ENCODE measurements at places on chromosomes 2 and 18.

DNA sequence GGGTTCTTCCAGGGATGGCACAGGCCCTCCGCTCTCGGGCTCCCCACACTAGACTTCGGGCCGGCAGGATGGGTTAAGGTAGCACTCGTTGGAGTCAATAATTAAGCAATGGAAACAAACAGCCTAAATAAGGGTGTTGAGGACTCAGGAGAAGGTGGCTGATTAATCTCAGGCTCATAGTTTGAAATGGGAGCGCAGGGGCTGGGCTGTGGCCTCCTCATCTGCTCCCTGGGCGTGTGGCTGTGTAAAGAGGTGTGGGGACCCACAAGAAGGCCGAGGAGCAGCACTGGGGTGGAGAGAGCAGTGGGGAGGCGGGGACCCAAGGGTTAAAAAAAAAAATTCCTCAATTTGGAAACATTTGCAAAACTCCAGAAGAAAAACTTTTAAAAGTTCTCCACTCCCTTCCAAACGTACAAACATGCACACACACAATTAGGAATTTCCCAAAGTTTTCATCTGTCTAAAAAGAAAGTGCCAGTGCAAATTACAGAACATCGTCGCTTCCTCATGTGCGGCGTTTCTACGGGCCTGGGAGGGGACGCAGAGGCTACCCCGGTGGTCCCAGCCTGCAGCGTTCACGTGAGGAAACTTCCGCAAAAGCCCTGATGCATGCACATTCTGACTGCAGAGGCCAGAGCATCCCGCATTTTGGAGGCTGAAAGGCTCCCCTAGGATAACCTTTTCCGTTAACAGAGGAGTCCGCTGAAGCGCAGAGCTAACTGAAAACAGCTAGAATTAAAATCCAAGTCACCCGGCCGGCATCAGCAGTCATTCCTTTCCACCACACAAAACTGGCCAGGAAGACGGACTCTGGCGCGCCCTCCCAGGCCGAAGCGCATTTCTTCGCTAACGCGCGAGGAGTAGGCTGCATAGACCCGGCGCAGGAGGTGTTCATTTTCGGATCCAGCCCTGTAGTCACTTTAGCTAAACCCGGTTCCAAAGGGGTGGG is 1.0 kb upstream of the TUBB6 start:
- DNase-seq = no peak

DNA sequence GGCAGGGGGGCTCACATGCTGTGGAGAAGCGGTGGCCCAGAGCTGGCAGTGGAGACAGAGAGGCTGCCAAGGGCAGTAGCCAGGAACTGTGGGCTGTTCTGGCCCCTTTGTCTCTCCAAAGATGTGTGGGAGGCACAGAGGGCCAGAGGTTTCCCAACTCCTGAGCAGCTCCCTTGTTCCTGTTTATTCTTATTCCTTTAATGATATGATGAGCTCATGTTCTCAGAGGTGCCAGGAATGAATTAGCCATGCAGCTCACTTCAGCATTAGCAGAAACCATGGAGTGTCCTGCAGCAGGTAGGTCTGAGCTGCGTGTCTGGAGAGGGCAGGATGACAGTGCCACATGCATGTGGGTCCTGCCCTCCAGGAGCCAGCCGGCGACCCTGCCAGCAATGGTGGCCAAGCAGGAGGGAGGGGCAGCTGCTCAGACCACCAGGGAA is 77.9 kb upstream of the FZD7 start:
- no peak for DNase-seq

DNA sequence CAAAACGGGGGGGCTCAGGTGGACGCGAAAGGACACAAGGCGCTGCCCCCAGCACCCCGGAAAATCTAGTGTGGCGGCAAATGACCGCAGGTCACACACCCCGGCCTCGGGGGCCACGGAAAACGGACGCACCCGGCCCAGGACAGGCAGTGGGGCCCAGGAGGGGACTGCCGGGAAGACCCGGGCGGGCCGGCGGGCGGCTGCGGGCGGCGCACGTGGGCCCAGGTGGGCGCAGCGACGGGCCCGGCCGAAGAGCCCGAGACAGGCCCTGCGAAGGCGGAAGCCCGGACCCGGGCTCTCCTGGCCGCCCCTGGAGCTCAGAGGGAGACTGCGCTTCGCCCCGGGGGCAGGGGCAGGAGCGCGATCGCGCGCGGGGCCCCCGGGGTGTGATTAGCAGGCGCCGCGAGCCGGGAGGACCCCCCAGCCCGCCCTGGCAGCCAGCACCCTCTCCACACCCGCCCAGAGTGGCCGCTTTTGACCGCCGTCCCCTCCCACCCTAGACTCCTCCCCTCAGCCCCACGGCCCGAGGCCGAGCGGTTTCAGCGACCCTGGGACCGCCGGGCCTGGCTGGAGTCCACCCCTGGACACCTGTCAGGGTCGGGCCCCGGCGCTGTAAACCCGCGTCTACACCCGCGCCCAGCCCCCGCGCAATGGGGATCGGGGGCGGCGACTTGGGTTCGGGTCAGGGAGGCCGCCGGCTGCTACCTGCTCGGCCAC is 773 bp downstream of the MBP start:
- peak; percentile 53 for DNase-seq

GRCh38 chr2:154556146-154556545 is 142.3 kb upstream of the KCNJ3 start:
- no peak for DNase-seq

DNA sequence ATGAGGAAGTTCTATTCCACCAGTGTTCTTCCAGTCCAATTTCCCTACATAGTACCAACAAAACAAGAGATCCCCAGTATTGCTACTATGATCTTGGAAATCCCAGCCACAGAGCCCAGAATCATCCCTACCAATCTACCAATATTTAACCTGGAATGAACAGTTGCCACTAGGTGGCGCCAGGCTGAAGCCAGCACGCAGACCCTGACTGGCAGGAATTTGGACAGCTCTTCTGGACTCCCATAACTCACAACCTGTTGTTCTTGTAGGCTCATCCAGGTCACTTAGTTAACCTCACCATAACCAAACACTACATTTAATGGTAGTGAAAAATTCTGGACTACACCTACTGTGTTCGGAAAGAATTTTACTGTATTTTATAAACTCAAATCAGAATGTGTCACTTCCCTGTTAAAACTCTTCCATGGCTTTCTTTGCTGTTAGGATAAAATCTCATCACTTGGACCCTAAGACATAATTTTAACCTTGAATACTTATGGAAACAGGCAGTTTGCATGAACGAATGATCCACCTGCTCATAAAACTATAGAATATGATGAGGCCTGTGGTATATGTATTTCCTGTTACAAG is 59.8 kb upstream of the SLC38A11 start:
- peak; percentile 14 for DNase-seq
